COLO829 (cell line): ENCODE measurements at places on chromosomes 13 and 19.
A peak's percentile ranks its signal among the peaks of the same experiment; 100 is the strongest.

DNA sequence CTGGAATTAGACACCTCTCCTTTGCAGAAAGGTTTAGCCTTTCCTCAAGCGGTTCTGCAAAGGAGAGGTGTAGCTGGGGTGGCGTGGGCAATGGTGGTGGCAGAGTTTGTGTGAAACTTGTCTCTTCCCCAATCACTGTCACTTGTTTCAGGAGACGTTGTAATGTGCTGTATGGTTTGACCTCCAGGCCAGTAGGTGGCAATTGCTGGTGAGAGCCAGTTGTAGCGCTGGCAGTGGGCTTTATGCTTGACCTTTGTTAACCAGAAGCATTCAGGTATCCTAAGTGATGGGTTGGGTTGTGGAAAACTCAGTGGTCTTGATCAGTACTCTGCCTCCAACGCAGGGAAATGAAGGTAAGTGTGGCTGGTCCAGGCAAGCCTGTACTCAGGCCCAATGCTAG is 12.7 kb upstream of the LILRA5 start:
- no peak for DNase-seq

DNA sequence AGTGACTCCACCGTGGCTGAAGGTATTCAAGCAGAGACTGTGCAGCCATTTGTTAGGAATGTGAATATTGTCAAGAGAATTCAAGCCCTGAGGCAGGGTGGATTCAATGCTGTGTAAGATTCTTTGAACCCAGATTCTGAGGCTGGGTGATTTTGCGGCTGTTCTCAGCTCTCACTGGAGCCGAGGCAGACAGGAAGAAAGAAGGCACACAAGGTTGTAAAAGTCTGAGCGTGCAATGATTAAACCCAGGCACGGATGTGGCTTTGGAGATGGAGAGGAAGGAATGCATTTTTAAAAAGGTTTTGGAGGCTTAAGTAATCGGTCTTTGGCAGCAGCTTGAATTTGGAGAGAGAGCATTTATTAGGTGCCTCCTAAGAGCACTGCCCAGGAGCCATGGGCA is 187.9 kb downstream of the KATNAL1 start:
- DNase-seq, result peak; percentile 69

DNA sequence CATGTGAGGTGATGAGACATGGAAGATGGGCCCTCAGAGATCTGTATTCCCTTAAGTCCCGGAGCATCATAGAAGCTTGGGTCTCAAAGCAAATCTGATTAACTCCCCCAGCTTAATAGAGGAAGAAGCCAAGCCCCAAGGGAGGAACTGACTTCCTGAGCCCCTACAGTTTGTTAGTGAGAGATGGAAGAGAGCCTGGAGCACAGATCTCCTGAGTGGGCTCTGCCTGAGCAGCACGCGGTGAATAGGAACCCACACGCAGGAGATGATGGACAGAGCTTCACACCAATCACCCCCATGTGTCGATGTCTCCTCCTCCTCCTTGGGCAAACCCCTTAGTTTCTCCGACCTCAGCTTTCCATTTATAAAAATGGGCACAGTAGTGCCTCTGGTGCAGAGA is 50.1 kb upstream of the ATP12A start:
- DNase-seq, result no peak

- no peak for DNase-seq
Measured at GRCh38 chr19:1418951-1419738, 11.8 kb downstream of the DAZAP1 start.

GRCh38 chr13:82739881-82740280 is 1142.4 kb downstream of the SLITRK1 start:
- DNase-seq, result no peak

DNA sequence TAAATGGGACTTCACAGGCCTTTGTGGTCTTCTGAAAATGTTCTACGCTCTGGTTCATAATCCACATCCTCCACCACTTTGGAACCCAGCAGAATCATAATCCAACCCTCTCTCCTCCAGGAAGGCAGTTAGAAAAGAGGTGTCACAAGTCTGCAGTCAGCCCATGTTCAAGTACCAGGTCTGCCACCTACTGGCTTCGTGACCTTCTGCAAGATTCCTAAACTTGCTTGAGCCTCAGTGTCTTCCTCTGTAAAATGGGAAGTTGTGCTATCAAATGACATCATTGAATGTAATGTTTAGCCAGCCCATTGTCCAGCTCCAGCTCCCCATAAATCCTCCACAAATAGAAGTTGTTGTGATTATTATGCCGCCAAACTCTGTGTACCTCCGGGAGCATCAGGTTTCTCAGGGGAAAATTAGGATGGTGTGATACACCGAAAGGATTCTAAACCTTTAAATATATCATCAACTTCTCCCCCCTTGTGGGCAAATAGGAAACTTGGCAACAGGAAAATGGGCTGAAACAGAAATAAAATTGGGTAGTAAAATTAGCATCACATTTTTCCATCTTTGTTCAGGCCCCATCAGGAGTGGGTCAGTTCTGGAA is 109.7 kb downstream of the NUFIP1 start:
- peak; percentile 36 for DNase-seq

GRCh38 chr13:24159357-24159756 is 1.2 kb upstream of the SPATA13 start:
- DNase-seq, result no peak

GRCh38 chr19:50912727-50913716 is 1.8 kb upstream of the KLK4 start:
- no peak for DNase-seq

- peak; percentile 50 for DNase-seq
Measured at GRCh38 chr13:79525064-79525857, 44.3 kb downstream of the NDFIP2 start.

- no peak for DNase-seq
Measured at GRCh38 chr19:14375582-14376291, 5.5 kb upstream of the ADGRE5 start.

DNA sequence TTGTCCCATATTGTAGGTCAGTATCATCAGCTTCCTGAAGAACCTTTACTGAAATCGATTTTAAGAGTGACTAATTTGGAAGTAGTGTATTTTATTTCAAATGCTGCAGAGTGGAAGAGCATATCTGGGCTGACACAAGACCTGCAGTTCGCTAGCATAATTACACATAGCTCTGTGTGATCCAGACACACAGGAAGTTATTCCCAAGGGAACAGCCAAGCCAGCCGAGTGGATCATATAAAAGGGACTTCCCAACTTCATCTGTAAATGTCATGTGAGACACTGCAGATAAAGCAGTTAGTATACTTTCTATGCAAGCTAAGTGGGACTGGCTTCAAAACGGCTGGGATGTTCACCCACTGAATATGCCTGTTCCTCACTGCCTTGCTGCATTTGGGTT is 760.4 kb downstream of the SLITRK1 start:
- peak; percentile 0 for DNase-seq

GRCh38 chr13:40460116-40460515 is 206.3 kb downstream of the FOXO1 start:
- DNase-seq, result no peak

GRCh38 chr13:47033216-47033615 is 136.4 kb upstream of the HTR2A start:
- DNase-seq, result no peak

GRCh38 chr19:805166-805551 is 7.9 kb downstream of the PTBP1 start:
- DNase-seq, result no peak

GRCh38 chr13:30312904-30313303 is 5.6 kb upstream of the KATNAL1 start:
- no peak for DNase-seq

GRCh38 chr19:34707661-34708060 is 26.4 kb upstream of the ZNF181 start:
- DNase-seq, result no peak

- peak; percentile 57 for DNase-seq
Measured at GRCh38 chr13:108342369-108343289, 73.1 kb downstream of the TNFSF13B start.

DNA sequence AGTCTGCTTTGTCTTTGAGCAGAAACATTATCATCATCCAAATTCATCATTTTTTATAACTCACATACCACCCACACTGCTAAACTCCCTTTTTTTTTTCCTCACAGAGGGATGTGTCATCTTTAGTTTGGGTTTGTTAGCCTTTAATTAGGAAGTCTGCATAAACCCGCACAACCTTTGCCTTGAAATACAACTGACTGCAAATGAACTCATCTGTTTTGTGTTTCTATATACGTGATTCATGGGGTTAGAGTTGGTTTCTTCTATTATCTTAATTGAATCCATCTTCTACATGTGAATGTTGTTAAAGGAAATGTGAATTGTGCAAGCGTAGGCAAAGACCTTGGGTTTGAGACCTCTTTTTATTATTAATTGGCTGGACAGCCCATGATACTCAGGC is 102.7 kb downstream of the SLAIN1 start:
- no peak for DNase-seq

DNA sequence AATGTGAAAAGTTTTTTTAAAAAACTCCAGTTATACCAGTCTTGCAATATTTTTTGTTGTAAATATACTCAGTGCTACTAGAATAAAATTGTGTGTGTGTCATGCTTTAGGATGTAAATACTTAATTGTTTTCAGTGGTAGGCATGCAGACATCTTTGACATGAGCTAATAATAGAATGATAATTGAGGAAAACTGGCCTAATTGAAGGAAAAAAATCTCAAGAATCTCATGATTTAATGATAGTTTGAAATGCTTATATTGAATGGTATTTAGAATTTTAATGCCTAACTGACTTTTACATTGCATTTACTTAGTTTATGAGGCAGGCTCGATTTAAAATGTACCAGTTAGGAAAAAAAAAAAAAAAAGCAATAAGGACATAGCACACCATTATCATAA is 3.2 kb upstream of the MAB21L1 start:
- DNase-seq, result no peak
